Thyroid gland (tissue), 4 donors: ENCODE measurements at places on chromosomes 13 and 19.

GRCh38 chr19:28519952-28520861, 692.7 kb downstream of the UQCRFS1 start:
- no peaks in the 10 kb centered on the region for H3K4me1 ChIP-seq
- DNase-seq, result no peak
- no peak overlapping the region for H3K27ac ChIP-seq
- H3K36me3 ChIP-seq, result no peaks in the 10 kb centered on the region

DNA sequence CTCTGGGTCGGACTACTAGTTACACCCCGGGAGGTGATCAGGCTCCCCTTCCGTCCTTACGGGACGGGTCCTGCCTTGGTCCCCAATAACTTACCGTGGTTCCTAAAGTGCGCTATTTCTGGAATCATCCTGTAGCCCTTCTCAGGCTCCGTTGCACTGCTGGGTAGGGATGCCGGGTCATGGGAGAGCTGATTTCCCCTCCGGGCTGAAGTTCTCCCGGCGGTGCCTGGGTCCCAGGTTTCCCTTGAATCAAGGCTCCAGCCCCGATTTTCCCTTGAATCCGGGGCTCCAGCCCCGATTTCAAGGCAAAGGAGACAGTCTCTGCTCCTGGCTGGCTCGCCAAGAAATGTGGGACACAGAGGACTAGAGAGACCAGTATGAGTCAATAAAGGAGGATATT, 43.4 kb downstream of the ZNF493 start:
- DNase-seq, result no peak
- H3K4me3 ChIP-seq, result no peak overlapping the region
- no peaks in the 10 kb centered on the region for H3K4me1 ChIP-seq
- H3K27ac ChIP-seq, result no peak overlapping the region

DNA sequence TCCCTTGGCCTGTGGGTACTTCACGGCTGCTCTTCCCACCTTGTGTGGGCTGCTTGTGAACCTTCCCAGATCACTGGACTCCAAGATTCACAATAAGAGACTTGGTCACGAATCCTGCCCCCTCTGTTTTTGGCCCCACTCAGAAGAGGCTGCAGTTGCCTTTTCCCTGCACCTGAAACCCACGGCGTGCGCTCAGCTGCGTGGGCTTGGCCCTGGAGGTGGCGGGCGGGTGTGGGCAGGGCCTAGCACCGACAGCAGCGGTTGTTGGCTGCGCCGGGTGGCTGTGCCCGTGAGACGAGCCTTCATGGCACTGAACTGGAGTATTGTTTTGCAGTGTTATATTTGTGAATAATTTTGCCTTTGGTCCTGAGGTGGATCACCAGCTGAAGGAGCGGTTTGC, 33.8 kb downstream of the PLEKHJ1 start:
- H3K4me1 ChIP-seq, result no peaks in the 10 kb centered on the region
- peaks cover 6% of the 10 kb centered on the region for H3K36me3 ChIP-seq
- H3K27me3 ChIP-seq, result no peaks in the 10 kb centered on the region
- H3K27ac ChIP-seq, result no peak overlapping the region

- H3K27ac ChIP-seq, result no peak overlapping the region
- DNase-seq, result no peak
- no peaks in the 10 kb centered on the region for H3K4me1 ChIP-seq
Observed at GRCh38 chr19:10133596-10133995, 13.9 kb upstream of the EIF3G start.

- H3K4me1 ChIP-seq, result peaks cover 3% of the 10 kb centered on the region
- H3K27ac ChIP-seq, result no peak overlapping the region
- no peaks in the 10 kb centered on the region for H3K27me3 ChIP-seq
- no peak overlapping the region for H3K4me3 ChIP-seq
Observed at GRCh38 chr13:42276683-42277082, 4.7 kb downstream of the AKAP11 start.

- H3K4me3 ChIP-seq, result no peak overlapping the region
- peaks cover 40% of the 10 kb centered on the region for H3K4me1 ChIP-seq
- no peaks in the 10 kb centered on the region for H3K27me3 ChIP-seq
- H3K27ac ChIP-seq, result no peak overlapping the region
- no peaks in the 10 kb centered on the region for H3K36me3 ChIP-seq
- no peak for DNase-seq
Observed at GRCh38 chr13:112773601-112774447, 84.0 kb downstream of the ATP11A start.

- H3K36me3 ChIP-seq, result no peaks in the 10 kb centered on the region
- H3K27ac ChIP-seq, result no peak overlapping the region
- no peaks in the 10 kb centered on the region for H3K27me3 ChIP-seq
- no peak overlapping the region for H3K4me3 ChIP-seq
- H3K4me1 ChIP-seq, result peaks cover 15% of the 10 kb centered on the region
- no peak for DNase-seq
Observed at GRCh38 chr19:45168767-45169351, 8.1 kb upstream of the NKPD1 start.
